ENCODE measurements at places on chromosomes 6 and 20.

- DNase-seq, result peak; percentile 83
- peaks cover 45% of the 10 kb centered on the region for H3K4me1 ChIP-seq
- H3K27me3 ChIP-seq, result no peaks in the 10 kb centered on the region
- H3K36me3 ChIP-seq, result peaks cover 10% of the 10 kb centered on the region
Observed at GRCh38 chr6:41201764-41202173, 820 bp upstream of the TREML2 start.

DNA sequence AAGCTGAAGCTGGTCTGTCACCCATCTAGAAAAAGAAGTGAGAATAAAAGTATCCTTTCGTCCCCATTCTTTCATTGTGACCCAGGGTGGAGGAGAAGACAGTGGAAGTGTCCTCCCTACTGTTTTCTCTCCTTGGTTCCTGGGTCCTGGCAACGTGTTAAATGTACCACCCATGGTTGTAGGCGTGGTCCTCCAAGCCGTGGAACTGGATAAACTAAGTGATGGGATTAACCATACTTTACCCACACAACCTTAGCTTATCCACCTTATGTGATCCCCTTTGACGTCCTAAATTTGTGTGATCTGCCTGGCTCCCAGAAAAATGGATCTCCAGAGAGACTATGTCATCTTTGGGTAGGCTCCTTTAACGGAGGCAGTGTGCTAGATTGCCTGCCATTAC is 47.4 kb downstream of the HLA-DPB1 start:
- H3K36me3 ChIP-seq, result no peaks in the 10 kb centered on the region
- no peak for DNase-seq
- H3K27ac ChIP-seq, result no peak overlapping the region
- no peaks in the 10 kb centered on the region for H3K4me1 ChIP-seq

DNA sequence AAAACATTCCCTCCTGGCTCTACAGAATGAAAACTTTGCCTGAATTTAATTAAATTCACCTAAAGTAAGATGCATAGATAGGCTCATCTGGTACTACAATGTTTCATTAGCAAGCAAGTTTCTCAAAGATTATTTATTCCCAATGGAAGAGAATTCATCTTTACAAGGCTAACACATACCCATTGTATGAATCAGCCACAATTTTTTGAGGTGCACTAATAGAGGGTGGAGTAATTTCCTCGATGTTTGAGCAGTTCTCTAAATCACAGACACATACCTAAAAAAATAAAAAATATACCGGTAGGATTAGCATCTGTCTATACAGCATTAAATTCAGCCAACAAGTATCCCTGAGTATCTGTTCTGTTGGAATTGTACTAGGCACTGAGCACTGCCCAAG is 32.7 kb downstream of the ROS1 start:
- no peak overlapping the region for H3K4me3 ChIP-seq
- H3K36me3 ChIP-seq, result no peaks in the 10 kb centered on the region
- no peak for DNase-seq
- H3K4me1 ChIP-seq, result no peaks in the 10 kb centered on the region

DNA sequence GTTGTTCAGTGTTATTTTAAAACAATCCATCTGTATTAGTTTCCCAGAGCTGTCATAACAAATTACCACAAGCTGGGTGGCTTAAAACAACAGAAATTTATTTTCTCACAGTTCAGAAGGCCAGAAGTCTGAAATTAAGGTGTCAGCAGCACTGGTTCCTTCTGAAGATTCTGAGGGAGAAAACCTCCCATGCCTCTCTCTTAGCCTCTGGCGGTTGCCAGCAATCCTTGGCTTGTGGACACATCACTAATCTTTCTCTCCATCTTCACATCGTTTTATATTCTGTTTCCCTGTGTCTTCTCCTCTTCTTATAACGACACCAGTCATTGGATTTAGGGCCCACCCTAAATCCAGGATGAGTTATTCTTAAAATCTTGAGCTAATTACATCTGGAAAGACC is 70.2 kb upstream of the EPB41L1 start:
- no peak overlapping the region for H3K4me3 ChIP-seq
- DNase-seq, result no peak
- no peak overlapping the region for H3K27ac ChIP-seq
- no peaks in the 10 kb centered on the region for H3K4me1 ChIP-seq
- H3K36me3 ChIP-seq, result no peaks in the 10 kb centered on the region

DNA sequence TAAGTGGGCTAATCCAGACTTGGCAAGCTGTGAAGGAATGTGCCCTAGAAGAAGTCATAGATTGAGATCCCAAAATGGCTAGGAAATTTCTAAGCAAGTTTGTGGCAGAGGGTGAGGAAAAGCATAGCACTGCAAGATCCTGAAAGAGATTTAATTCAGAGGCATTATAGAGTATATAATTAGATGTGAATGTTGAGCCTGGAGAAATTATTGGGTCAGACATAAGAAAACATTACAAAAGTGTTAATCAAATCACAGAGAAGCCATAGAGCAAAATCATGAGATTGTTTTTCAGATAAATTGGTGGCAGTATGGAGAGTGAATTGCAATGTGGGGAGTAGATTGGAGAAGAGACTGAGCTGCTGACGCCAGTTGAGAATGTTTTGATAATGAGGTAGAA is 90.0 kb downstream of the CD2AP start:
- no peaks in the 10 kb centered on the region for H3K27me3 ChIP-seq
- DNase-seq, result no peak
- H3K4me1 ChIP-seq, result no peaks in the 10 kb centered on the region
- no peak overlapping the region for H3K4me3 ChIP-seq
- H3K36me3 ChIP-seq, result peaks cover 7% of the 10 kb centered on the region

Measured in spleen (tissue), 13 donors.